ENCODE measurements at places on chromosomes 13 and 19.

DNA sequence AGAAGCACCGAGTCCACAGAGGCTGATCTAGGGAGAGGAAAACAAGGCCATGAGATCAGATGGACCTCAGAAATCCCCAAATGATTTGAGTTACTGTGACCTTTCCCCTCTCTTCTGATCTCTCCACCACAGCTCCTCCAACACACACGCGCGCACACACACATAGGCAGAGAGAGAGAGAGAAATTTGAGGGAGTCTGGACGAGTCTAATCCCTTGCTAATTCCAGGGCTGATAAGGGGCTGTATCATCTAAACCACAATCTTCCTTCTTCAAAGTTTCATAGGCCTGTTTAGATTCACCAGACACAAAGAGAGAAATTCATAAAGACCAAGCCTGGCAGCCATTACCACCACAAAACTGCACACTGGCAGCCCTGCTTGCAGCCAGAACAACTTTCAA is 8.6 kb downstream of the ZFP82 start:
- DNase-seq, result no peak

DNA sequence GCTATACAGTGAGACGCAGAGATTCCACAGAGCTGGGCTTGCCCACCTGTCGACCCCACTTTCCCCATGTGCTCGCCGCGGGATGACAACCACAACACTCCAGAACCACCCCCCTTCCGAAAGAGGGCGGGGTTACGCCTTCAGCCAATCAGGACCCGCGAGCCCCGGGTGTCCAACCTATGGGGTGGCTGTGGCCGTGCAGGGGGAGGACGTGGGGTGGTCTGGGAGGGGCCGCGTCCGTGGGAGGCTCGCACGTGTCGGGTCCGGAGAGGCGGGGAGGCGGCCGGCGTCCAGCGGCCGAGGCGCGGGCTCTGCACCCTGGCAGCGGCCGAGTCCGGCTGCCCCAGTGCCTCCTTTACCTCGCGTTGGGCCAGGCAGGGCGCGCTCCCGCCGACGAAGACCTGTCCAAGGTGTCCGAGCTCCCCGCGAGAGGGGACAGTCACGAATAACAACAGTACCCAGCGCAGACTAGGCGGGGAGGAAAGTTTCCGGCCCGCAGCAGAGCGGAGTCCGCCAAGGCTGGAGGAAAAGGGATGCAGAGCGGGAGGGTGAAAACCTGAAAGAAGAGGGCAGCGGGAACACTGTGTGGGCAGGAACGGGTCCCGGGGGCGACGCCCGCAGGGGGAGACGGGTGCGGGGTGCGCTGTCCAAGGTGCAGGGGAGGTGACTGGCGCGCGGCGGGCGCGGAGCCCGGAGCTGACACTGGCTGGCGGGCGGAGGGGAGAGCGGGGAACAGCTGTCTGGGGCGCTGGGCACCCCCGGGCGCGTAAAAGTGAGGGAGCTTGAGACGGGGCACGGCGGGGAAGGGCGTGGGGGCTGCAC is 911 bp downstream of the ENOX1 start:
- DNase-seq, result peak; percentile 81

DNA sequence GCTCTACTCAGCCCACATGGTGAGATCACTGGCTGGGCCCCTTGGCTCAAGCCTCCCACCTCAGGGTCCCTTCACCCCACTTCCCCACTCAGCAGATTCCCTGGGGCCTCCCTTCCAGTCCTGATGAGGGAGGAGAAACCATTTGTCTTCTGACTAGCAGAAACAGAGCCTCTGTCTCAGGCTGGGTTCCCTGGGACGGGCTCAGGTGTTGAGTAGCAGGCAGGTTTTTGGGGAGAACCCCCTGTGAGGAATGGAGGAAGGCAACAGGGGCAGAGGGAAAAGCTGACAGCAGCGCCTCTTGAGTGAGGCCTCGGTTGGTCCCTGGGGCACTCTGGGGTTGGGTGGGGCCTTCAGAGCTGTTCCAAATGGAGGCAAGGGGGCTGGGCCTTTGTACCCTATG is 452.2 kb downstream of the TSHZ3 start:
- no peak for DNase-seq

- DNase-seq, result no peak
Measured at GRCh38 chr13:41547251-41548000, 90.1 kb downstream of the RGCC start.

DNA sequence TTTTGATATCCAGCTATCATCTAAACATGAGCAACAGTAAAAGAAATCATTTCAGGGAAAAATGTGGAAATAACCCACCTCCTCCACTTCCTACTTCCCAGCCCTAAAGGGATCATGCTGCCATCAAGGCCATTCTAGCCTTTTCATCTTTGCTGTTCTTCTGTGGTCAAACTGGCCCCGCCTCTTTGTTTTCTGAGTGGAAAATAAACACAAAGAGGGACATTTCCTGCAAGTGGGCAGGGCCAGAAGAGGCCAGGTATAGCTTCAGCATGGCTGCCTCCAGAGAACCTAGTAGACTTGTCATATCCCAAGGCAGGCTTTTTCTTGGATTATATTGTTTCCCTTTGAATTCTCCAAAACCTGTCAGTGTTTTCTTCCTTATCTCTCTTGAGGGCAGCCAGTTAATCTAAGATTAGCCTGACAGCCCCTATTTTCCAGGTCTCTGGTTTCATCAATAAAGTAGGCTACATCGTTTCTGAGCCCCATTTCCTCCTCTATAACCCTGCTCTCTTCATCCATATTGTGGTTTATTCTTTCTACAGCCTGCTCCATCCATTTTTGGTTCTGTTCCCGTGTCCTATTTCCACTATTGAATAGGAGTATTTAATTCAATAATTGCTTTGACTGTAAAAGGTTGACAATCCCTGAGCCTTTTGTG is 117.6 kb downstream of the GPC6 start:
- DNase-seq, result no peak

DNA sequence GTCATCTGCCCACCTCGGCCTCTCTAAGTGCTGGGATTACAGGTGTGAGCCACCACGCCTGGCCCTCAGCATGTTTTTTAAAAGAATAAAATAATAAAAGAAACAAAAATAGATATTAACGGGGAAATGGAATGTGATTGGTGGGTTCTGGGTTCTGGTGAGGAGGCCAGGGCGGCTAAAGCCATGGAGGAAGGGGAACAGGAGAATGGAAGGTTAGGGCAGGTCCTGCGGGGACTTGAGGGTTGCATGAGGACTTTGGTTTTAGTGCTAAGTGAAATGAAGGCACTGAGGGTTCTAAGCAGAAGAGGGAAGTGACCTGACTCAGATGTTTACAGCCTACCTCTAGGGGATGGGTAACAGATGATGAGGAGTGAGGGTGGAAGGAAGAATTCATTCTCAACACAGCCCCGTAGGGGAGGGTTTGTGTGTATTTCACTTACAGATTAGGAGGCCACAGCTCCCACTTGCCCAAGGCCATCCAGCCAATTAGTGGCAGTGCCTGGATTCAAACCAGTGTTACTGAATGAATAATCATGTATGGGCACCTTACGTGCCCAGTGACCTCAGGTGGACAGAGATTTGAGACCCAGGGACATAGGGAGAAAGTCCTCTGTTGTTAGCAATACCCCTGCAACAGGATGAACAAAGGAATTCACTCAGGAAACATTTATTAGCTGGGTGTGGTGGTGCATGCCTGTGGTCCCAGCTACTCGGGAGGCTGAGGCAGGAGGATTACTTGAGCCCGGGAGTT is 6.7 kb upstream of the MRPL4 start:
- DNase-seq, result no peak

GRCh38 chr13:52746141-52746540 is 6.5 kb upstream of the CNMD start:
- no peak for DNase-seq

All from H1 (cell line).